Karpas-422 (cell line): ENCODE measurements at places on chromosomes 1 and 21. TPM values are rescaled to one million over a fixed set of nuclear protein-coding genes. Genes with fewer than 3 reads are reported as not detected.

C1QB gene
- not detected in 2 replicates for total RNA-seq

DNA sequence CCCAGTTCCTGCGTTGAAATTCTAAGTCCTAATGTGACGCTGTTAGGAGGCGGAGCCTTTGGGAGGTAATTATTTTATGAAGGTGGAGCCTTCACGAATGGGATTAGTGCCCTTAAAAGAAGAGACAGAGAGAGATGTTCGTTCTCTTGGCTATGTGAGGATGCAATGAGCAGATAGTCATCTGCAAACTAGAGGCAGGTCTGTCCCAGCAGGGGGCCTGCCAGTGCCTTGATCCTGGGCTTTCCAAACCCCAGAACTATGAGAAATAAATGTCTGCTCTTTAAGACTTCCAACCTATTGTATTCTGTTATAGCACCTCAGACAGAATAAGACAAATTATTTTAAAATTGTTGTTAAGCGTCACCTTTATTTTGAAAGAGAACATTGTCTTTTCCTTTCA lies 123.1 kb upstream of the KCNJ6 start:
- DNase-seq = no peak

RRP1 gene
- 26.2 and 28.8 TPM in 2 replicates for total RNA-seq

GRCh38 chr1:200041337-200042118 lies 14.0 kb downstream of the NR5A2 start:
- DNase-seq = no peak

DNA sequence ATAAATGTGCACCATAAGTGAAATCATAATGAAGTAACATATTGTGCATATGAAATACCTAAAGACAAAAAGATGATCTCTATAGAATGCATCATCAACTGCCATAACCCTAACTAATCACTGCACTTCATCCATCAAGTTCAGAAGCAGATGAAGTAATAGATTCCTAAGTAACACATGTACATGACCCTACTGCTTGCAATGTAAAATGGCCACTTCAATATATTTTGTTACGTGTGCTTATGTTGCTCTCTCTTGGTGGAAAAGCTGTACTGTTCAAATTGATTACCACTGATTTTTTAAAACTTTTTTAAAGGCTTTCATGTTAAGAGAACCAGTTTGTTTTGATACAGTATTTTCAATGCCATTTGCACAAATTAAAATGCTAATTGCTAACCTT lies 141.8 kb downstream of the TTLL7 start:
- DNase-seq = peak; percentile 75

DNA sequence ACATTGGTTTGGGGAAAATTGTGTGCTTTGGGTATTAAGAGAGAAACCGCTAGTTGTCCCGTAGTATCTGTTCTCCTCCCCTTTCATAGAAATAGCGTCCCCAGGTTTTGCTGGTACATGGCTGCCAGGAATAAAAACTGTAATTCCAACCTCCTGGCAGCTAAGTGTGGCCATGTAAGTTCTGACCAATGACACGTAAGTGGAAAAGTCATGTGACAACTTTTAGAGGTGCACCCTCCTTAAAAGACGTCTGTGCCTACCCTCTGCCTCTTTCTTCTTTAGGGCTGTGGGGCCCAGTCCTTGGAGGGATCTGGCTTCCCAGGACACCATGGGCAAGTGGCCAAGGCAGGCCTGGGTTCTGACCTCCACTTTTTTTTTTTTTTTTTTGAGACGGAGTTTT lies 59.3 kb downstream of the UMODL1 start:
- DNase-seq = no peak

- DNase-seq = no peak
Measured at GRCh38 chr1:190000365-190000872, 477.2 kb downstream of the BRINP3 start.
